AG10803 (cell line): ENCODE measurements at places on chromosomes 11 and 22.

- no peak for DNase-seq
These were observed 57.8 kb upstream of the ALDH3B2 start for GRCh38 chr11:67732045-67732787.

DNA sequence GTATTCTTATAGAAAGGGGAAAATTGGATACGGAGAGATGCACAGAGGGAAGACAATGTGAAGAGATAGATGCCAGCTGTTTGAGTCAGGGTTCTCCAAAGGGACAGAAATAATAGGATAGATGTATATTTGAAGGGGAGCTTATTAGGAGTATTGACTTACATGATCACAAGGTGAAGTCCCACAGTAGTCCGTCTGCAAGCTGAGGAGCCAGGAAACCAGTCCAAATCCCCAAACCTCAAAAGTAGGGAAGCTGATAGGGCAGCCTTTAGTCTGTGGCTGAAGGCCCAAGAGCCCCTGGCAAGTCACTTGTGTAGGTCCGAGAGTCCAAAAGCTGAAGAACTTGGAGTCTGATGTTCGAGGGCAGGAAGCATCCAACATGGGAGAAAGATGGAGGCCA lies 569.6 kb upstream of the LARGE1 start:
- no peak for DNase-seq

GRCh38 chr11:61147791-61148620 lies 13.2 kb downstream of the VPS37C start:
- no peak for DNase-seq

GRCh38 chr11:73946798-73947458 lies 3.9 kb upstream of the DNAJB13 start:
- no peak for DNase-seq

- peak; percentile 27 for DNase-seq
These were observed 859 bp upstream of the ACCS start for GRCh38 chr11:44065161-44065661.

DNA sequence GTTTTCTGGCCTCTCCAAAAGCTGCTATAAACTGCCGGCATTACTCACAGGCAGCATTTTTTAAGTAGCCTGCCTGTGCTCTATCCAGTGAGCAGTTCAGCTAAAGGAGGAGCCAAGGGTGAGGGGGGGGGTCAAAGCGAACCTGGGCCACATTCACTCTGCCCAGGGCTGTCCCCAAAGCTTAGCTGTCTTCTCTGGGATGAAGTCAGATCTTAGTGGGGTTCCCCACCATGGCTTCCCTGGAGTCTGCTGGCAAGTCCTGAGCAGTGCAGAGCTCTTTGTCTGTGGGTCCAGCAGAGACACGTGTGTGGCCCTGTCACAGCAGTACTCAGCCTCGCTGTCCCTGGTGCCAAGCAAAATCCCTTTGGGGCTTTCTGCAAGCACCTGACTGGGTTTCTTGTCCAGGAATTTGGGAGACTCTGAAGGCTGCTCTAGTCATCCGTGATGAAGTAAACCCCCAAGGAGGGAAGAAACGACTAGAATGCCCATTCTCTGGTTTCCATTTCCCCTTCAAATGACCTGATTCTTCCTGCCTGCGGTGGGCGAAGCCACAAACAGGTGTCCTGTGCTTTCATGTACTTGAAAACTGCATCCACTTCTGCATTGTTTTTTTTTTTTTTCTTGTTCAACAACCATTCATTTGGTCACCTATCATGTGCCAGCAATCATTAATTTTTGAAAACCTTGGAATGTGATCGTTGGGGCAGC lies 2.6 kb downstream of the KCNJ5 start:
- DNase-seq: no peak

GRCh38 chr11:17407575-17407974 lies 19.1 kb upstream of the KCNJ11 start:
- DNase-seq: no peak

- DNase-seq: no peak
These were observed 26.1 kb upstream of the RIC3 start for GRCh38 chr11:8194956-8195355.

- DNase-seq: no peak
These were observed 109.3 kb upstream of the SNX19 start for GRCh38 chr11:131025421-131026125.

DNA sequence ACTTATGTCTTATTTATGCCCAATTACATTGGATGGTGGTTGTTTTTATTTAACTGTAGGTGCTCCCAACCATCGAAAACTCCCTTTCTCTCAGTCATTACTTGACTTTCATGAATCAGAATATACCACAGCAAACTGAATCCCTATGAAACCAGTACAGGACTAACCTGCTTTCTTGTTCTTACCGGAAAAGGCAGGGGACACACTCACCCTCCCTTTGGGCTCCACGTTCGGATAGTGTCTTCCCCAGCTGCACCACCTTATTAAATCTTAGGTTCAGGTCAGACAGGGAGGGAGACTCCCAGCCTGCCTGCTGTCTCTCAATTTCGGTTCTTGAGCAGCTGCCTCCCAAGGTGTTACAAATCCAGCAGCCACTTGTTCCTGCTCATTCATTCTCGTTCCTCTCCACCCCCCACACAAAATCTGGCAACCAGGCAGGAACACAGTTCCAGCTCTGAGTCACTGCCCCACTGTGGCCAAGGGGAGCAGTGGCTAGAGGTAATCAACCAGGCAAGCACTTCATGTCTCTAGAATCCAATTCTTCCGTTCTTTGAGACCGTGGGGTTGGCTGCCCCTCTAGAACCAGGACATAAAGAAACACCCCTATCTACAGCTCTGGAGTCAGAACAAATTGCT lies 133.0 kb downstream of the PLEKHA7 start:
- peak; percentile 42 for DNase-seq

DNA sequence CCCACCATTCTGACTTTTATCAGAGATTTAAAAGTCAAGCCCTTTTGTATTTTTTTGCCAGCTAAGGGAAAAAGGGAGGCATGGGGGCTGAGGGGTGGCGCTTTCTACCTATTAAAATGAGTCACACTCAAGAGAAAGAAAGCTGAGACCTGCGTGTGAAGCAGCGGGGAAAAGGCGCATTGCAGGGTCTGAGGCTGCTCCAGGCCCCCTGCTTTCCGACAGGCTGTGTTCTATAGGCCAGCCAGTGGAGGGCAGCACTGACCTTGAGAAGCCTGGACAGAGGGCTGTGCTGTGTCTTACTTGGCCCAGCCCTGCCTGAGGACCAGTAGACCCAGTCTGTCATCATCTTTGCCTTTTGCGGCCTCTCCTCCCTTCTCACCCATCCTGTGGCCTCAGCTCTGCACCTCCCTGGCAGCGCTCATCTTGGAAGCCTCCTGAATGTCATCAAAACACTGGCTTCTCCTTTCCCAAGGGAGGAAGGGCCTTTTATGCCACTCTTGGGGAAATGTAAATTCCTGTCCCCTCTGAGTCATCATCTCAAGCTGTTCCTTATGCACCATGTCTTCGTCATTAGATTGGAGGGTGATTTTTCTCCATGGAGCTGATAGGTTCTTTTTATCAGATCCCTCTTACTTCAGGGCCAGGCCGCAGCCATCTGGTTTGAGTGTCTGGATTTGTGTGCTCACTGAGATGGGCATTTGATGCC lies 12.6 kb upstream of the MAPK8IP1 start:
- peak; percentile 90 for DNase-seq
